ENCODE measurements at places on chromosomes 11 and 22.

DNA sequence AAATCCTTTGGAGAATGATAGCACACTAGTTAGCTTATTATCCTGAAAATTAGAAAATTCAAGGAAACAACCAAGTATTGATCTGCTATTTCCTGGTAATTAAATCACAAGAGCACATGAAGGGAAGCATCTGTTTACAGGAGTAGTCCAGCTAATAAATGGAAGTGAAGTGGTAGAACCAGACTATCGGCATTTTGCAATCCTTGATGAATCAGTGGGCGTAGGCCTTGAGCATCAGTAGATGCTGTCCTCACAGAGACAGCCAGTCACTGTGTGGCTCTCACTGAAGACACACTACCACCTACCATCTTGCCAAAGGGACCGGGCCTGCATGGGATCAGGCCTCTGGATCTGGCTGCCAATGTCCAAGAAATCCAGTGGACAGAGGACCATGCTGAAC is 69.8 kb downstream of the FBLN1 start:
- DNase-seq, result no peak

GRCh38 chr11:129992161-129992944 is 10.3 kb downstream of the PRDM10 start:
- DNase-seq, result no peak

DNA sequence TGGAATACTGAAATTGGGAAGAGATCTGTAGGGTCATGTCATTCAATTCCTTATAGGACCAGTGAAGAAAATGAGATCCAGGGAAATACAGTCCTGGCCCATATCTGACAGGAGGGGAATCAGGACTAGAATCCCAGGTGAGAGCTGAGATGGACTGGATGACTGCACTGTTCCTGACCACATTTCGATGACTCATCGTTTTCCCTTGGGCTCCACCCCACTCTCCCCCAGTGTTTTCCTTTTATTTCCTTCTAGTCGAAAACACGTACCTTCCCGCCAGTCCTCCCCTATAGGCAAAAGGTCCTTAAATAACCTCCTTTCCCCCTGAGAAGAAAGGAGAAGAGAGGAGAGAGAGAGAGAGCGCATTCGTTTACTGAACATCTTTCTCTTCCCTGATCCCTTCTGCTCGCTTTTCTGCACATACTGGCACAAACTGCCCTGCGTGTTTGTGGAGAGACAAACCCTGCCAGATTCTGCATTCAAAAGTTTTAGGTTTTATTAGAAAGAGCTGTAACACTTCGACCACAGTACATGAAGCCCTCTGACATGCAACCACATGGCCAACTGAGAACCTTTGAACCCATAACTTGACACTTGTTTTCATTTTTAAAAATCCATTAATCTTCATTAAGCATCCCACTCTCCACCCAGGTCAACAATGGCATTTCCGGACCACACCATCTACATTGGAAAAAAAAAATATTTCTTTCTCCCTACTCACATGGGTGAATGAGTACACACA is 565.7 kb downstream of the METTL15 start:
- no peak for DNase-seq

DNA sequence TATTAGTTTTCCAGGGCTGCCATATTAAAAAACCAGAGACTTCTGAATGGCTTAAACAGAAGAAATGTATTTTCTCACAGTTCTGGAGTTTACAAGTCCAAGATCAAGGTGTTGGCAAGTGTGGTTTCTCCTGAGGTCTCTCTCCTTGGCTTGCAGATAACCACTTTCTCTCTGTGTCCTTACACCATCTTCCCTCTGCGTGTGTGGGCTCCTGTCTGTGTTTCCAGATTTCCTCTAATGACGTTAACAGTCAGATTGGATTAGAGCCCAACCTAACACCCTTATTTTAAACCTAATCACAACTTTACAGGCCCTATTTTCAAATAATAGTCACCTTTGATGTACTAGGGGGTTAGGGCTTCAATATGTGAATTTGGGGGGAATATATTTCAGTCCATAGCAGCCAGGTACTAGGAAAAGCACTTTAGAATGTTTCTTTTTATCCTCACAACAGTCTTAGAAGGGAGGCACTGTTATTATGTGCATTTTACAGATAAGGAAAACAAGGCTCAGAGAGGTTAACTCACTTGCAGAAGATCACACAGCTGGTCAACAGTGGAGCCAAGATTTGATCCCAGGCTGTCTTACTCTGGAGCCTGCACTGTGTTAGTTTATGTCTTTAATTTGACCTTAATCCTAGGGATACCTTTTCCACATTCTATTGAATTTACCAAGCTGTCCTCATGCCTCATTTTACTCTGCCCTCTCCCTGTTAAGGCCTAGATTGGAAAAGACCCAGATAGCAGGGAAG is 116.4 kb upstream of the CRYBB3 start:
- DNase-seq, result no peak

DNA sequence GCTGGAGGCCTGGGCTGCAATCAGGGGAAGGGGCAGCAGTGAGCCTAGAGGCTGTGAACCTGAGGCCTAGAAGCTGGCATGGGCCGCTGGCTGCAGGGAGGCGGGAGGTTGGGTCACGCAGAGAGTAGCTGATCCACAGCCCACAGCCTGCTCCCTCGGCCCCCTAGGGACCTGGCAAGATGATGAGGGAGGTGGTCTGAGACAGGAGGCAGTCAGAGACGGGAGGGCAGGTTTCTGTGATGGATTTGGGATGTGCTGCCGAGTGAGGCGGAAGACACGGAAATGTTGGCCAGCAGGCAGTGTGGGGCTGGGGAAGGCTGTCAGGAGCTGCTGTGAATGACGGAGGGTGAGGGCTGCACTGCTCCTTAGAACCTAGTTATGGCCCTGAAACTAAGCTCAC is 22.7 kb downstream of the LRFN4 start:
- DNase-seq, result no peak

DNA sequence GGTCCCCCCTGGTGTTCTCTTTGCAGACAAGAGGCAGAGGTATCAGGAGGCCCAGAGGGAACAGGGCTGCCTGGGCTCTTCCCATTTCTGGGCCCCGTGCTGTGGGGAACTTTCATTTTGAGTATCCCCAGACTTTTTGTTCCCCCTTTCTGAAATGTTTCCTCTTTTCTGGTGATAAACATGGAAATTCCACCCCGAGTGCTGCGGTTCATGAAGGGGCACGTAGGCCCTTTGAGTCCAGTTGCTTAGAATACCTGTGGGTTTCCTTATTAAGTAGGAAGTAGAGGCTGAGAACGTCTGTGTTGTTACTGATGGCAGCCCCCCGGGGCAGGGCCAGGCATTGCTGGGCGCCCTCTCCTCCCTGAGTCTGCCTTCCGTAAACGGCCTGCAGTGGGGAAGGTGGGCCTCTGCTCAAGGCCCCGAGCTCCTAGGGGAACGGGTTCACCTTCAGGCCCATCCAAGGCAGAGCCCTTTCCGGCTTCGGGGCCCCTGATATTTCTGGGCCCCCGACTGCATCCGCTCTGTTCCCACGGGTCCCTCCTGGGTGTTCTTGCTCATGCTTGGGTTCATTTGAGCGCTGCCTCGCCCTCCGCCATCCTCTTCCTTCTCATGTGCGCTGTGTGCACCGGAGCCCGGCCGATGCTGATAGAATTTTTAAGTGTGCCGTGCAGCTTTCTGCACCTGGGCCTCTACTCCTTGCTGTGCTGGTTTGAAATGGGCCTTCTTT is 12.0 kb downstream of the TBC1D22A start:
- no peak for DNase-seq

All from HS-27A (cell line).